ENCODE measurements at places on chromosomes 11 and 22.

DNA sequence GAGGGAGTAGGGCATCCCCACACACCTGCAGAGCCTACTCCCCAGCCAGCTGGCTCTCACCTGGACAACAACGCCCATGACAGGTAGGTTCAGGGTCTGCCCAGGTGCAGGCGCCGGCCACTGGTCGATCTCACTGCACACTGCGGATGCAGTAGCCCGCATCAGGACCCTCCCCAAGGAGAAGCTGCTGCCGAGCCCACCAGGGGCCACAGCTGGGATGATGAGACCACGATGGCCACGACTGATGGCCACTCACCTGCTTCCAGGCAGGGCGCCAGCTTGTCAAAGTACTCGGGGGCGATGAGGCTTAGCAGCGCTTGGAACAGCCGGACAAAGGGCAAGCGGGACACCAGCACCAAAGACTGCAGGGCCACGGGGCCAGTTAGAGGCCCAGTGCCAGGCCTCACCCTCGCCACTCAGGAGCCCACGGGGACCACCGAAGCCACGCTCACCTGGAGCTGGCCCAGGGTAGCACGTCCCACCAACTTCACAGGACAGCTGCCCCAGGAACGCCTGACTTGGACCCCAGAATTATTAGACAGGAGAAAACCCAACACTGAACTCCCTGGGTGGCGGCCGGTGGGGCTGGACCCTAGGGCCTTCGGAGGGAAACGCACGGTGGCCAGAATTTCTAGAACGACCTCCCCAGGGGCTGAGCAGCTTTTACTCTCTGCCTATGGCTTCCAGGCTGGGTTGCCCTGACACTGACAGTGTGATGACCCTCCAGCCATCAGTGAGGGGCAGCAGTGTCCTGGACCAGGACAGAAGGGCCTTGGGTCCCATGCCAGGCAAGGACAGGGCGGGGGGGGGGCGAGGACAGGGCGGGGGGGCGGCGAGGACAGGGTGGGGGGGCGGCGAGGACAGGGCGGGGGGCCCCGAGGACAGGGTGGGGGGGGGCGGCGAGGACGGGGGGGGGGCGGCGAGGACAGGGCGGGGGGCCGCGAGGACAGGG lies 8.9 kb upstream of the PLXNB2 start:
- no peak for DNase-seq

DNA sequence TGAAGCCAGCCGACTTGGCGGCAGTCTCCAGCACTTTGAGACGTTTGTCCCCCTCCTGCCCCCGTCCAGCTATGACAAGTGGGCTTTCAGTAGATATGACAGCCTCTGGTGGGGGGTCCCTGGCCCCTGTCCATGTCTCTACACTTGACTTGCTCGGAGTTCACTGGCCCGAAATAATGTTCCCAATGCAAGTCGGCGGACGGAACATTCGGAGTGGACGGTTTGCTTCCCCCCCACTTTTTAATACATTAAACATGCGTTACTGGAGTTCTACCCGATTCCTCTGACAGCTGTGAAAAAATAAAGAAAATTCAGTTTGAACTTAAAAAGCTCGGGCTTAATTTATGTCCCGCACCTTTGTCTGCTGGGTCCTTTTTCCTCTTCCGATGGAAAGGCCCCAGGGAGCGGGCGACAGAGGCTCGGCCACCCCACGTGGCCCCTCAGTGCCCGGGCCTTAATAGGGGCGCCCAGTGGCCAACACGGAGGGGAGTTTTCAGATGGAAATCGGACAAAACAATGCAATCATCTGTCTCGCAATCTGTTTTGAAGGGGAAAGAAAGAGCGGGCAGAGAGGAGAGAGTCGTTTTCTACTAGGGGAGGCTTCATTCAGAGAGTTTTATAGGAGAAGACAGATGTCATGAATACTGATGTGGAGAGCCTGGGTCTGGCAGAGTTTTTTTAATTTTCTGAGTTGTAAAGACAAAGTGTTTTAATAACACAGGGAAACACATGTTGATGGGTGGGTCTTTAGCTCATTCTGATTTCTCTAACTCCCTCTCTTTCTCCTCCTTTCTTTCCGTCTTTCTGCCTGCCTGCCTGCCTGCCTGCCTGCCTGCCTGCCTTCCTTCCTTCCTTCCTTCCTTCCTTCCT lies 50.2 kb downstream of the SMIM38 start:
- no peak for DNase-seq

DNA sequence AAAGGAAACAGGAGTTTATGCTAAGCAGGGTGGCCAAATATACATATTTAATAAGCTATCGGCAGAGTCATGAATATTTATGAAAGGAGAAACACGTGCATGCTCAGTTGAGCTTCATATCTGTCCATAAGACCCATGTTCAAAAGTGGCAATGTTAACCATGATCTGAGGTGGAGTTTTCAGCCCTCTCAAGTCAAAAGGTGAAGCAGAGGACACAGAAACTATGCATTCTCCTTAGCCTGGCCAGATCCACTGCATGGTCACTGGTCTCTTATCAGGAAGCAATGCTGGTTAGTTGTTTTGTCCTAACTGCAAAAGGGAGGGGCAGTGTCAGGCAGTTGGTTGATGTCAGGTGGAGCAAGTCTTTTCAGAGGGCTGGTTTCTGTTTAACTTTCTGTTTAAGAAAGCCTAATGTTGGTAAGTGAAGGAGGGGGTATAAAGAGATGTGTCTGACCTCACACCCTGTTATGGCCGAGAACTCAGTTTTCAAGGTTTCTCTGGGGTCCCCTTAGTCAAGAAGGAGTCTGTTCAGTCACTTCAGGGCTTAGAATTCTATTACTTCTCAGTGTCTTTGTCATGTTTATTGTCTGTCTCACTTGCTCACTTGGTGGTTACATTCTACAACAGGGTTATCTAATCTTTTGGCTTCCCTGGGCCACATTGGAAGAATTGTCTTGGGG lies 5.5 kb upstream of the SELENOH start:
- DNase-seq: no peak

DNA sequence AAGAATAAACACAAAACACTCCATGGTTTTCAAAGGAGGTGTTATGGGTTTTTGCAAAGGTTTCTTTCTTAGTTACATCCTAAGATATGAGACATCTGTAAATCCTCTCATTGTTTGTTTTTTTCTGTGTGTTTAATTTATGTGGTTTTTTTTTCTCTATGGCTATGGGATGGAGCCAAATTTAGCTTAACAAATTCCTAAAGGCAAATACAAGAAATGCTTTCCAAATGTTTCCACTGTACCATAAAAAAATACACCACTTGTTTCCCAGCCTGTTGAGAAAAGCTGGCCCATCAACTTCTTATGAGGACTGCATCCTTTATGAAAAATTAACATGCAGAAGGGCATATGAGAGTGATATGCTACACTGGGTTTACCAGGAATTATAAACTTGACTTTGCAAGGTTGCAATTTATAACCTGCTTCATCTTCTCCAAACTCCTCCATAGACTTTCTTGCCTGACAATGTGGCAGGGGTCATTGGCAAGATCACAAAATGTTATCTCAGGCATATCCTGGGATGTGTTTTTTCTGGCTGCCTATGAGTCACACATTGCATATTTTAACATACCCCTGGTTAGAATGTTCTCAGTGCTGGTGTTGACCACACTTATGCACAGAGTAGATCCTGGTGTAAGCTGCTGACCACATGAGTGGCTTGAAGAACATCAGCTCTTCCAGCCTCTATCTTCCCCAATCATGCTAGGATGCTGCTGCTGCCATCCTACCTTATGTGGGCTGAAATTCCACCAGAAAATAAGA lies 137.6 kb upstream of the TTC12 start:
- no peak for DNase-seq

DNA sequence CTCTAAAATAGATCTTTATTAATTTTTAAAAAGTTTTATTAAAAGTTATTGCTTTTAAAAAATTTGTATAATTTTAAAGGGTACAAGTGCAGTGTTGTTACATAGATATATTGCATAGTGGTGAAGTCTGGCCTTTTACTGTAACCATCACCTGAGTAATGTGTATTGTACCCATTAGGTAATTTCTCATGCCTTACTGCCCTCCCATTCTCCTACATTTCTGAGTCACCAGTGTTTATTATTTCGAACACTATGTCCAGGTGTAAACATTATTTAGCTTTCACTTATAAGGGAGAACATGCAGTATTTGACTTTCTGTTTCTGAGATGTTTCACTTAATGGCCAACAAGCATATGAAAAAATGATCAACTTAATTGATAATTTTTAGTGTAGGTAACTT lies 2.3 kb downstream of the OR51G1 start:
- DNase-seq: no peak

GRCh38 chr11:60242740-60243239 lies at the start of gene MS4A4E:
Gene MS4A4E, minus strand, starts transcription at chr11:60243137. Its CDS starts 13,082 bp downstream, at chr11:60230055.
- DNase-seq: no peak

GRCh38 chr11:3783611-3784010 lies 13.7 kb downstream of the NUP98 start:
- DNase-seq: no peak

DNA sequence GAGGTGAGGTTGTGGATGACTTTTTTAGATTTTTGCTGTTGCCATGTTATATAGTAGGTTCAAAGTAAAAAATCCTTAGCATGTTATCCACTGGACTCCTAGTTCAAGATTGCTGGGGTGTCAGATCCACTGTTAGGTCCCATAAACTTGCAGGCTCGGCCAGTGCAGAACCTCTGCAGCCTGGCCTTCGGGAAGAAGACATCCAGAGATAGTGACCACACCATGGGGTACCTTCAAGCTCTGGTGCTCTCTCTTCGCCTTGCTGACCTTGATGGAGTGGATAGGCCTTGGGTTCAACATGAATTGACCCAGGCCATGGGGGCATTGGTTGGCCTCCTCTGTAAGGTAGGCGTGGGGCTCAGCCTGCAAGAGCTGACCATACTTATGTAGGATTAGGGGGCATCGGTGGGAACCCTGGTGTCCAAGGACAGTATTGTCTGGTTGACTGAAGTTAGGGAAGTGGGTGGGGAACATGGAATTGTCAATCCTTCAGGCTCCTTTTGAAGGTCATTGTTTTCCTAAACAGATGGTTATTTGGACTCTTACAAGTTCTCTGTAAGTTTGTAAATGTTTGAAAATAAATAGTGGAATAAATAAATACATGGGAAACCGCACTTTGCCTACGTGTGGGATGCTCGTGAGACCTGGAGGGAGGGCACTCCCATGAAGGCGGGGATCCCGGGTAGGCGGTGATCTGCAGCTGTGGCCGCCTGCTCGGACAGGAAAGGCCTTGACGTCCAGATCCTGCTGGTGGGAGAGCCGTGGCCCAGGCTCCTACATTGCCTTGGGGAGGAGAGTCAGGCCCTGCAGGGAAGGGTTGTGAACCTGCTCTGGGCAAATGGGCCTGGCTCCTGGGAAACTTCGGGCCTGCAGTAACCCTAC lies 37.1 kb downstream of the BCR start:
- no peak for DNase-seq

DNA sequence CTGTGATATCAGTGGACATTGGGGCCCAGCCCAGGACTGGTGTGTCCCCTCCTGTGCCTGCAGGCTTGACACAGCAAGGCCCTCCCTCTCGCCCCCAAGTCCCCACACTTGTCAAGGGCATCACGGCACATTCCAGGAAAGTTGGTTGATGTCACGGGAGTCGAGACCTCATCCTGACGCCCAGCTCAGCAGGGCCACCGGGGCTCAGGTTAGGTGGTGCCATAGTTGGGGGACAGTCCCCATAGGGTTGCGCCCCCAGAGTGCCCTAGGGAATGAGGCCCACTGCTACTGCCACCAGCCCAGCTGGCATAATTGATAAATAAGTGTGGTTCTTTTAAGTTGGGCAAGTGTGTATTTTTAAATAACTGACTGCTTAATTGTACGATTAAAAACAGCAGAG lies 28.3 kb upstream of the GRAMD4 start:
- no peak for DNase-seq

GRCh38 chr11:19595499-19595839 lies 117.2 kb upstream of the NAV2 start:
- DNase-seq: no peak

GRCh38 chr11:35211952-35212351 lies 73.0 kb downstream of the CD44 start:
- DNase-seq: no peak

GRCh38 chr22:33923660-33924246 lies 3.5 kb upstream of the LARGE1 start:
- DNase-seq: peak; percentile 52

DNA sequence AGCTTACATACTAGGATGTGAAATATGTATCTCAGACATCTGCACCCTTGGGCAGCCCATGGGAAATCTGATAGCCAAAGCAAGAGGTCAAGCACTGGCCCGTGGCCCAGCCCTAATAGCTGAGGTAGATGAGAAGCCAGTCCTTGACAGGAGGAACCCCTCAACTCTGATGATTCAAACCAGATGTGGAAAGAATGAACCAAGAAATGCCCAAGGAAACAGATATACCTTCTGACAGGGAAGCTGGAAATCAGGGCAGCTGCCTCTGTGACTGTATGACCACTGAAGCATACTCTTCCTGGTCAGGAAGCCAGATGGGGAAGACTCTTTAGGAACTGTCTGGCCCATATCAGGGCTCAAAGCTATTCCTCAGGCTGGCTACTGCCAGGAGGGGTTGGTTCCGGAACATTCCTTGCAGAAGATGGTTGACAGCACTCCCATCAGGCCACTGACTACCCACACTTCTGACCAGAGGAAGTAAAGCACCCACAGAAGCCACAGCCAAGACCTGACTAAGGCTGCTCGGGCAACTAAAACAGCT lies 124.2 kb downstream of the SWAP70 start:
- DNase-seq: no peak

- DNase-seq: no peak
Measured at GRCh38 chr11:22668005-22668796, 1.8 kb downstream of the GAS2 start.

DNA sequence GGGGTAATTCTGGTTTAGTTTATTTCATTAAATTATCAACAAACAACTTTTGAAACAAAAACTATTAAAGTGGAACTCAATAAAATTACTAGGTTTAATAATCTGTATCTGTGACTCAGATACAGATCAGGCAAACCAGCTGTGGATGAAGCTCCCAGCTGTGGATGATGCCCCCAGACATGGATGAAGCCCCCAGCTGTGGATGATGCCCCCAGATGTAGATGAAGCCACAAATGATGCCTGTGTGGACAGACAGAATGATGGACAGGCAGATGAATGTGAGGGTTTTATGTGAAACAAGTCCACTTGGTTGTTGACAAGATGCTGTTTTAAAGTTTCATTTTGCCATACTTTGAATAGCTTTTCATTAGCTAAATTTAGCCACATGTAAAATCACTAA lies 5.8 kb upstream of the ZNF74 start:
- DNase-seq: no peak

Data from D341Med (cell line).